HuH-7 (cell line): ENCODE measurements at places on chromosomes 3 and 15.

GRCh38 chr3:38823722-38824121 lies 7.7 kb upstream of the SCN10A start:
- no peak for DNase-seq

GRCh38 chr3:22746221-22746620 lies 456.9 kb upstream of the UBE2E2 start:
- no peak for DNase-seq

DNA sequence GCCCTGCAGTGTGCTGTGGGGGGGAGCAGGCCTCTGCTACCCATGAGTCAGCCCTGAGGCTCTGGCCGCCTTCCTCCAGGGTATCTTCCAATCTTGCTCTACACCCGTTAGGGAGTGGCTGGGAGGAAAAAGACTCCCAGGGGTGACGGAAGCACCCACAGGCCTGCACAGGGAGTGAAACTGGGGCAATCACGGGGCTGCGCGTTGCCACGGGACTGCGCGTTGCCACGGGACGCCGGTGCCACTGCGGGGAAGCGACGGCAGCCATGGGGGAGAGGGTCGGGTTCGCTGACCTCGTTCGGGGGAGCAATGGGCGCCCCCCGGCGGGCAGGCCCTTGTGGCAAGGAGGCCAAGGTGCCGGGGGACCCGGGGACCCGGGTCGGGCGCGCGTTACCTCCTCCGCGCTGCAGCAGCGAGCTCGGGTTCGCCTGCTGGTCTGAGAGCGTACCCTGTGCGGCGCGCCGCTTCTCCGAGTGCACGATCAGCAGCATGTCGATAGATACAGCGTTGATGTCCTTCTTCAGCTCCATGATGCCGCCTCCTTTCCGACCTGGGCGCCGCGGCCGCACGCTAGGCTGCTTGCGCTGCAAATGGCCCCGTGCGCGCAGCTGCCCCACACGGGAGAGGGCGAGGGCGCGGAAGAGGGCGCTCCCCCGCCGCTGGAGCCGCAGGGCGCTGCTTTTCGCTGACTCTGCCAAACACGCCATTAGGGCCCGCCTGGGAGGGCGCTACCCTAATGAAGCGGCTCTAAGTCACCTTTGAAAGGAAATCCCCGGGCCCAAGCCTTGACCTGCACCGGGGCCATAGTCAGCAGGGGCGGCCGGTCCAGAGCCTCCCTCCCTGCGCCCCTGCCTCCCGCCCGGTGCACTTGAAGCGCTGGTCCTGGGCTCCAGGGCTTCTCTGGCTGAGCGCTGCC lies at the start of gene KY:
KY (minus strand) TSS at position 592 of the 916 bp plus-strand sequence; CDS start at position 530, 62 bp downstream.
- no peak for DNase-seq

GRCh38 chr3:4721511-4721911 lies 228.4 kb downstream of the ITPR1 start:
- no peak for DNase-seq

- no peak for DNase-seq
Observed at GRCh38 chr3:48247401-48247811, 6.5 kb downstream of the ZNF589 start.

DNA sequence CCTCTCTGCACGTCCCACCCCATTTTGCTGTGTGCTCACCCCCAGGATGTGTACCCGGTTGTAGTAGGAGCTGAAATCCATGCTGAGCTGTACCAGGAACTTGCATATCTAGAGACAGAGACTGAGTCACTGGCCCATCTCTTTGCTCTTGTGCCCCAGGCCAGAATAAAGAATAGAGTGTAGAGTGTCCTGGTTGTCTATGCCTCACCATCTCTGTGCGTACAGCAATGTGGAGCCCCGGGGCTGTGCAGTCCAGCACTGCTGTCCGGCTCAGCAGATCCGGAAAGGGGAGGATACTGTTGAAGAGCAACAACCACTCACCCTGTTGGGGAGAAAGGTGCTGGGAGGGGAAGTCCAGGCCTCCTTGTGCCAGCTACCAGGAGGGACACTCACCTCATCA lies 2.6 kb downstream of the DALRD3 start:
- no peak for DNase-seq

- DNase-seq, result no peak
Observed at GRCh38 chr15:67548862-67549651, 6.6 kb downstream of the MAP2K5 start.

GRCh38 chr15:60949039-60949977 lies 279.8 kb downstream of the RORA start:
- no peak for DNase-seq

GRCh38 chr15:70704731-70705130 lies 58.6 kb downstream of the UACA start:
- DNase-seq, result no peak

- DNase-seq, result no peak
Observed at GRCh38 chr3:72158639-72159326, 373.8 kb upstream of the PROK2 start.

DNA sequence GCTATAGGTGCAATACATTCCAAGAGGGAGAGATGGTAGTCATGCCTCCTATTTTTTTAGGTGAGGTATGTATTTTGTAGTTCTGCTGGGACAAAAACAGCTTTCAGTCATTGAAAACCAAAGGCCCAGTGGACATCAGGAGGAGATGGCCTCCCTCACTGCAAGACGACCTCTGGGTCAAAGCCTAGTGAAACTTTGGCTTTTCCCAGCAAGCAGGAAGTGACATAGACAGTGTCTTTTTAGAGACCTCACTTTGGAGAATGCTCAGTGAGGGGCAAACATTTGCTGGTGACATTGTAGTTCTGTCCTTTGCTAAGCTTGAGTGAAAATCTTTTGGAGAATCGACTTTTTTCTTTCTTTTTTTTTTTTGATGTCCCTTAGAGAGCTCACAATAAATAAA lies 27.3 kb downstream of the LIPC start:
- no peak for DNase-seq

- no peak for DNase-seq
Observed at GRCh38 chr15:76155731-76156130, 95.9 kb downstream of the TMEM266 start.

- DNase-seq, result no peak
Observed at GRCh38 chr3:186880406-186880805, 37.9 kb downstream of the ADIPOQ start.

- no peak for DNase-seq
Observed at GRCh38 chr15:27278761-27279160, 307.8 kb downstream of the GABRG3 start.

DNA sequence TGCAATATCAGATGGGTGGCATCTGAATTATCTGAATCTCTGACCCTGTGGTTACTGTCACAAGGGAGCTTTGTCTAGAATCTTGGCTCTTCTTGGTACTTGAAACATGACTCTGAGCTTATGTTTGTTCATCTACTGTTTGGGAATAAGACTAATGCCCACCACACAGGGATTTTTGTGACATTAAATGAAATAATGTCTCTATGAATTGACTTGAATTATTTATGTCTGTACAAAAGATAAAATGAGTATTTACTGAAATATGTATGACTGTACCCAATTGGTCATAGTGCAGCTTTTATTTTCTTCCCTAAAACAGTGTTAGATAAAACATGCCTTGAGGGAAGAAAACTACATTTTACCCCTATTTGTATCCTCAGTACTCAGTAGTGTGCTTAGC lies 87.9 kb upstream of the ZPLD1 start:
- no peak for DNase-seq

GRCh38 chr3:181418233-181418632 lies 293.5 kb upstream of the SOX2 start:
- DNase-seq, result no peak

DNA sequence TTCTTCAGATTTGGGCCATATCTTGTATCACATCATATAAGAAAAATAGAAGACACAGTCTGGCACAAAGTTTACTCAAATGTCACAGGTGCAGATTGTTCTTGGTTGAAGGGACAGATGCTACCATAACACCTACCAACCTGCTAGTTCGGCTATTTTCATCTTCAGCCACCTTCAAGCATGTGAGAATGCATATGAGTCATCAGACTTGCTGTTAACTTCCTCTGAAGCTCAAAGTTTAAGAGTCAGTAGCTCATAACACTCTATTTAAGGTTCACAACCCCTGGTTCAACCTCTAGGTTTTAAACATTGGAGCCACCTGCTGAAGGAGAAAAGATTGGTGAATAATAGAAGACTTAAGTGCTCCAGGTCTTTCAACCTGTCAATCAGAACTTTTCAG lies 522.8 kb downstream of the NLGN1 start:
- no peak for DNase-seq

DNA sequence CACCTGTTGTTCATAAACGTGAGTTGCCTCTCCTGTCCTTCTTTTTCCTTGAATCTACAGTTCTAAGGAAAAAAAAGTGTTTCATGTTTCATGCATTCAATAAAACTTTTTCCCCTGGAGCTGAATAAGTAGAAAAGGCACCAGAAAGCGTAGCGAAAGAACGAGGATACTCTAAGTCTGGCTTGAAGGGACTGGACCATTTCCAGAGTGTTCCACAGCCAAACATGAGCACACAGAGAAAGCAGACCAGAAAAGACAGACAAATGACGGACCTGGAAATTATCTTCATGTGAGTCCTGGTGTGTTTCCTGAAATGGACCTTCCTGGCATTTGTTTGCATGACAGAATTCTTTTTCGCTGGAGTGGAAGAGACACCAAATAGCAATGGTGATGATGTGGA lies 204.7 kb downstream of the SV2B start:
- no peak for DNase-seq

DNA sequence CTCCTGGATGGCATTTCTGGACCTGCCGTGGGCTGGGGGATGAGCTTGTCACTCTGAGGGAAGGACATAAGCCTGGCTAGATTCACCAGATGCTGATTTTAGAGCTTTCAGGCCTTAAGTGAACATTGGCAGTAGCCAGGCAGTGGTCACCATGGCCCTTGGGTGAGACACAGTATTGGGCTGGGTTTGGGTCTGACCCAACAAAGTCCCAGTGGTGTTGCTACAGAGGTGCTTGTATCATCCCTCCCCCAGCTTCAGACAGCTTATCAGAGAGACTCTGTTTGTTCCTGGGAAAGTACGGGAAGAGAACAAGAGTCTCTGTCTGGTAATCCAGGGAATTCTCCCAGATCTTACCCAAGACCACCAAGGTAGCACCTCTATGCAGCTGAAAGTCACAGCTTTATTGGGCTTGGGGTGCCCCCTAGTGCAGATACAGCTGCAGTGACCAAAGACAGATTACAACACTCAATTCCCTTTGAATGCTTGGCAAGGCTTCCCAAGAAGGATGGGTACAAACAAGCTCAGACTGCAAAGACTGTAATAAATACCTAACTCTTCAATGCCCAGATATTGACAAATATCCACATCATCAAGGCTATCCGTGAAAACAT lies 9.8 kb upstream of the RUVBL1 start:
- no peak for DNase-seq

GRCh38 chr3:187821616-187822317 lies 76.5 kb upstream of the BCL6 start:
- no peak for DNase-seq

DNA sequence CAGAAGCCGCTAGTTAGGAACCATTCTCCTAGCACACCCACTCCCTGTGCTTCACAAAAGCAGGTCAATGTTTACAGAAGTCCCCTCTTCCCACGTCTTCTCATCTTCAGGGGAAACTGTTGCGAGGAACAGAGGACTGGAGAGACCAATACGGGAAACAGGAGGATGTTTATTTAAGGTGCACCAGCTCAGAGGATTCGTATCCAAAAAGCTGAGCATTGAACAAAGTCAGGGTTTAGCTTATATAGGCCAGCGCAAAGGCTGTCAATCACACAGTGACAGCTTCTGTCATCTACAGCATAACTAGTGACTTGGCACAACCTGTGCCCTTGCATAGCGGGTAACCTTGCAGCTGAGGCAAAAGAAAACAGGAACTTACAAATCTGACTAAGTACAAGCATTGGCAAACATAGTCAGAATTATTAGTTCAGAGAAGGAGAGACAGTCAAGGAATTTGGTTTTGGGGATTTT lies 61.3 kb downstream of the ZDHHC19 start:
- DNase-seq, result no peak

- no peak for DNase-seq
Observed at GRCh38 chr15:53536479-53537120, 222.9 kb downstream of the WDR72 start.

- DNase-seq, result no peak
Observed at GRCh38 chr3:36408146-36408545, 27.8 kb downstream of the STAC start.

DNA sequence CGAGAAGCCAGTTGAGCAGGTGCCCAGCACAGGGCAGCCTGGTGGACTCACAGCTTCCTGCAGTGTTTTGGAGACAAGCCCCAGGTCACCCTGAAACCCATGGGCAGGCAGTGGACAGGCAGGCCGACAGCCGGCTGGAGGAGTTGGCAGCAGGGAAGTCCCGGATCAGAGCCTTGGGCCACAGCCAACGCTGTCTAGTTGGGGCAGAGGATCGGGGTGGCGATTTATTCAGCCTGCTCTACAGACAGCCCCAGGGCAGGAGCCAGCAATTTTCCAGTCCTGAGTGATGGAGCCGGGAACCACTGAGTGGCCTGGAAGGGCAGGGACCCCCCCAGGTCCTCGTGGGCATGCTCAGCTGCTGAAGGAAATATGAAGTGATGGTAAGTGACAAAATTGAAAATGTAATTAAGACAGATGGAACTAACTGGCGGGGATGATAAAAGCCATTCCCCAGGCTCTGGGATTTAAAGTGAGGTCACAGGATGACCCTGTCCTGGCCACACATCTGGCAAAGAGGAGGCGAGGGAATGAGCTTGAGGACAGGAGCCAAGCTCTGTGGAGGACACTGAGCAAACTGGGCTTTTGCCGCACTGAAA lies 34.4 kb upstream of the TBC1D21 start:
- DNase-seq, result no peak

DNA sequence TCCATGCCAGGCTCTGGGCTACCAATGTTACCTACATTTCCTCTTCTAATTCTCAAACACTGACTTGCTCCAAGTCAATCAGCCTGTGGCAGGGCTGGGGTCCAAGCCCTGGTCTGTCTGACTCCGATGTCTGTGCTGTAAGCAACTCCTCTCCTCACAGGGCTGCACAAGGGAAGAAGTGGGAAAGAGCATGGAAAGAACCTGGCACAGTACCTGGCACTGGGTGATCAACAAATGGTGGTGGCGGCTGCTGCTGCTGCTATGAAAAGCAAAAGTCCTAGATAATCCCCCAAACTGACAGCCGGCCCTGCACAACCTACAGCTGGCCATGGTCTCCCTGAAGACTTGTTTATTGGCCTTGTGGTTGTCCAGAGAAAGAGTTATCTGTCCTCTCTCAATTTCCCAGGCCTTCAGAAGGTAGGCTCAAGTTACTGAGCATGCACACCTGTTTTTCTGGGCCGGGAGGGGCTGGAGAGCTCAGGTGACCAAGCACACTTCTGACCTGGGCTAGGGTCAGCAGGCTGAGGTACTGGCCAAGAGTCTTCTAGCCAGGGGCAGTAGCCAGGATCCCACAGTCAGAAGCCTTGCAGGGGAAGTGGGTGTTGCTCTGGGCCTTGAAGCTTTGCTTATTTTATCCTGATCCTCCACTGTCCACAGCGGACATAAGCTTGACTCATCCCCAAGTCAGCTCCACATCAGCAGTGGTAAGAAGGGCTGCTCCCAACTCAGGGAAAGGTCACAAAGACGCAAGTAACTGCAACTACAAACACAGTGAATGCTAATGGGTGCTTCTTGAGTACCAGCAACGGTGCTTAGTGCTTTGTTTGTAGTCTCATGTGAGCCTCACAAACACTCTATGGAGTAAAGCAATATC lies 35.3 kb upstream of the KY start:
- DNase-seq, result no peak

- DNase-seq, result no peak
Observed at GRCh38 chr3:12630292-12630691, 33.6 kb downstream of the RAF1 start.

GRCh38 chr3:179772297-179772696 lies 119.5 kb downstream of the USP13 start:
- no peak for DNase-seq

- DNase-seq, result no peak
Observed at GRCh38 chr3:35194666-35195065, 444.7 kb upstream of the ARPP21 start.
